ENCODE measurements at places on chromosomes 6 and 20. TPM values are rescaled to one million over a fixed set of nuclear protein-coding genes. Genes with fewer than 3 reads are reported as not detected.
A peak's percentile ranks its signal among the peaks of the same experiment; 100 is the strongest.

- DNase-seq: peak; percentile 23
Observed at GRCh38 chr6:501891-502601, 110.5 kb downstream of the IRF4 start.

DNA sequence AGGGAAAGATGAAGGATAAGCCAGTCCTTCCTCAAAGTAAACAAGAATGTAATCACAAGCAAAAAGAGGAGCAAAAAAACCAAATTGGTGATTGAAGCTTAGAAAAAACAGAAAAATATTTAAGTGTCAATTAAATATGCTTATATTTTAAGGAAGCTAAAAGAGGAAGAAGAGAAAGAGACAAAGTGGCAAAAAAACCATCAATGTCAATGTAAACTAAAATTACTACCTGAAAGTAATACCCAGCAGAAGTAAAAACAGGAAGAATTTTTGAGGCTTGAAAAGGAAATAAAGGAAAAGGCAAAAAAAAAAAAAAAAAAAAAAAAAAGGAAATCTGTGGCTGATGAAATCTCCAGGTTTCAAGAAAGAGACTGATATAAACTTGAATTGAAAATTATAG lies 36.2 kb upstream of the OGFRL1 start:
- no peak for DNase-seq

GRCh38 chr6:170378502-170378901 lies 71.9 kb downstream of the FAM120B start:
- DNase-seq: no peak

DNA sequence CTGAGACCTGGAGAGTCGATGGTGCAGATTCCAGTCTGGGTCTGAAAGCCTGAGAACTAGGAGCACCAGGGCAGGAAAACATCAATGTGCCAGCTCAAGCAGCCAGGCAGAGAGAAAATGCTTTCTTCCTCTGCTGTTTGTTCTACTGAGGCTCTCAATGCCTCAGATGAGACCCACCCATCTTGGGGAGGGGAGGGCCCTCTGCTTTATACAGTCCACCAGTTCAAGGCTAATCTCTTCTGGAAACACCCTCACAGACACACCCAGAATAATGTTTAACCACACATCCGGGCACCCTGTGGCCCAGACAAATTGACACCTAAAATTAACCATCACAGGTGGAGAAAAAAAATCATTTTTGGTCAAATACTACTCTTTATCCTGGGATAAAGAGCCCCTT lies 89.3 kb upstream of the SLC22A23 start:
- DNase-seq: peak; percentile 80

- no peak for DNase-seq
Observed at GRCh38 chr6:66328200-66328599, 621.2 kb upstream of the EYS start.

DNA sequence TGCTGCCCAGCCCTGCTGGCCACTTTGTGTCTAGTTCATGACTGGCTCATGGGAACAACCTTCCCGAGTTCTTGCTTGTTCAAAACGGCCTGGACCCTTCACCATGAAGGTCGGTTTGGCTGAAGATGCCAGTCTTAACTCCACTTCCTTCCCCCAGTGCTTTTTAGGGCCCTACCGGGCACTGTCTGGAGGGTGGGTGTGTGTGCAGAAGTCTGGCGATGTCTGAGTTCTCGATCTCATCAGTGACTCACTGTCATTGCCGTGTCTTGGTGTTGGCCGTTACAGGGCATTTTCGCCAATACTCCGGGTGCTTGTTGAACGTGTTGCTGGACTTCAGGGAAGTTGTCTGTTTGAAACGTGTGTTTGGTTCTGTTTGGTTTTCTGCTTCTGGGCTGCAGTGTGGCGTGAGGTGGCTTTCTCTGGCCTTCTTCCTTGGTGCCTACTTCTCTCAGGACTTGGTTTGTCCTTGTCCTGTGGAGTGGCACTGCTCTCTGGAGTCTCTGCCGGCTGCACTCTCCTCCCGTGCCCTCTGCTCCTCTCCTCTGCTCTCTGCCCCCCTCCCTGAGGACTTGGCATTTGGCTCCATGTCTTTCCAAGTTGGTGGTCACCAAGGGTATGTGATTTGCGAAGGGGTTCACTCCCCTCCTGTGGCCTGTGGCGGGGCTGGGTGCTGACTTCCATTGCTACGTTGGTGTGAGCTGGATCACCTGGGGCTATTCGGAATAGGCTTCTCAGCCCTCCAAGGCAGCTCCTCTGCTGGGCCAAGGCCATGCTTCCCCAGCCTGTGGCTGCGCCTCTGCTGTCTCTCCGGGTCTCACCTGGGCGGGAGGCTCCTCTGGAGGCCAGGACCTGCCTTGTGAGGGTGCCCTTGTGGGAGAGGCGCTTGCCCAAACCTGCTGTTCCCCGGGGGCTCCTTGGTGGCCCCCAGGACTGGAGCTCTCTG lies 38.2 kb downstream of the PYGB start:
- DNase-seq: peak; percentile 19

- DNase-seq: no peak
Observed at GRCh38 chr6:161327360-161327953, 53.6 kb upstream of the AGPAT4 start.

DNA sequence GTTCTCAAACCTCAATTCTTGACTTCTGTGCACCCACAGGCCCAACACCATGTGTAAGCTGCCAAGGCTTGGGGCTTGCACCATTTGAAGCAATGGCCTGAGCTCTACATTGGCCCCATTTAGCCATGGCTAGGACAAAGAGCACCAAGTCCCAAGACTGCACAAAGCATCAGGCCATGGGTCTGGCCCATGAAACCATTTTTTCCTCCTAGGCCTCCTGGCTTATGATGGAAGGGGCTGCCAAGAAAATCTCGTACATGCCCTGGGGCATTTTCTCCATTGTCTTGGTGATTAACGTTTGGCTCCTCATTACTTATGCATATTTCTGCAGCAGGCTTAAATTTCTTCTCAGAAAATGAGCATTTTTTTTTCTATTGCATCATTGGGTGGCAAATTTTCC lies 1128.7 kb upstream of the ADGRB3 start:
- no peak for DNase-seq

DNA sequence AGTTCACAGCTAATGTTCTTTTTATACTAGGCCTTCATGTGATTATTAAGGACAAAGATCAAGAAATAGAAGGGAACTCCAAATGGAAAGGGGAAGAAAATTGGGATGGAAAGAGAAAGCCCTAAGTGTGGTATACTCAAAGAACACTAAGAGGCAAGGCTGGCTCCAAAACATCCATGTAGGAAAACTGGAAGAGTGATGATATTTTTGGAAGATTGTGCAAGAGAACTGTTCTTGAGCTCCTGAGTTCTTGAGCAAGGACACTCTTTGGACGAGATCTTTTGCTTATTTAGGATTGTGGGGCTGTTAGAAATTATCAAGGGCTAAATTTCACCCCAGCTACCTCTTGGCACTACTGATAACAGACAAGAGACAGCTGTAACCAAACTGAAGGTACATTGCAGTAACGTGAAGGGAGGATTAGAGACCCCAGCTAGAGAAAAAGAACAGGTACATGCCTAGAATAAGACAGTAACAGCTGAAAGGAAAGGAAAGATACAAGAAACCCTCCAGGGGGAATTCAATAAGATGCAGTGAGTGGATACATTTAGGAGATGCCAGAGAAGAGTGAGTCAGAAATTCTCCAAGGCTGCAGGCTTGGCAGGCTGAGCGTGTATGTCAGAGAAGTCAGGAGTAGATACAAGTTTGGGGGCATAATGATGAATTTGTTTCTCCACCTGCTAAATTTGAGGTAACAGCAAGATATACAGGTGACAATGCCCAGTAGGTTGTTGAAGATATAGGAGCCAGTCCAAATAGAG lies 69.7 kb downstream of the CBLN4 start:
- no peak for DNase-seq

GRCh38 chr6:88268508-88268907 lies 102.4 kb upstream of the CNR1 start:
- DNase-seq: no peak

DNA sequence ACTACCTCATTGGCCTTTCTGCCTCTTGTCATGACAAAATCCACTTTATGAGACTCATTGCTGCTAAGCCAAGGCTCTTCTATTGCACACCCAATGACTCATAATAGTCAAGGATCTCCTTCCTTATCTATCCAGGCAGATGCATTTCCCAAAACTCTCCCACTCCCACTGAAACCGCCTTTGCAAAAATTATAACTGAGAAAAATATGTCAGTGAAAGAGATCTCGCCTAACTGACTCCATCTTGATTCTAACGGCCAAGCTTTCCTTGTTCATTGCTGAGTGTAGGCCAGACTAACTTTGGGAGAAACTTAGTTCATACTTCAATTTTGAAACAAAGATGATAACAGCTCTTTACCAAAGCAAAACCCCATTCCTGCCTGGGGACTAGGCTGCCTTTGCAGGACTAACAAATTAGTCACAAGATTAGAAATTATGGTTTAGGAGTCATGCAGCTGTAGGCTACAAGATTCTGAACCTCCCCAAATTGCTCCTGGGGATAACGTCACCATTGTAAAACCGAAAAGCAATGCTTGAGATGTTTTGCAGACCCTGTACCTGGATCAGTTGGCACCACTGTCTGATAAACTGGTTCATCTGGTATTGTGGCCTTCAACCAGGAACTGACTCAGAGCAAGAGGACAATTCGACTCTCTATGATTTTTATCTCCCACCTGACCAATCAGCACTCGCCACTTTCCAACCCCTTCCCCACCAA lies 47.1 kb downstream of the HAO1 start:
- DNase-seq: no peak

- no peak for DNase-seq
Observed at GRCh38 chr20:39394461-39394860, 432.3 kb downstream of the DHX35 start.

- DNase-seq: no peak
Observed at GRCh38 chr20:49167811-49168507, 20.2 kb downstream of the STAU1 start.

DNA sequence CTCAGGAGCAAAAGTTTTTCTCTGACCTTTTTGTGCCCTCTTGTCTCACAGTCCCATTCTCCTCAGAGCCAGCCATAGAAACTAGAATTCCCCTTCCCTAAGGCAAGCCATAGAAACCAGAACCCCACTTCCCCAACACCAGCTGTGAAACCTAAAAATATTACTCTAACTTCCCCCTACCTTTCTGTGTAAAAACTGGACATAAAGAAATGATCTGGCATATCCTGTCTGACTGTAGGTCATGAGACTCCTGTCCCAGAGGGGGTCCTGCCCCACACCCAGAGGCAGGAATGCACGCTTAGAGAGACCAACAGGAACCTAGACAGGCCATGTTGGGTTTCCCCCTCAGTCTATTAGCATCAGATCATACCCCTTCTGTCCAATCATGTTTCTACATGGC lies 140.6 kb upstream of the SLC22A16 start:
- no peak for DNase-seq

DNA sequence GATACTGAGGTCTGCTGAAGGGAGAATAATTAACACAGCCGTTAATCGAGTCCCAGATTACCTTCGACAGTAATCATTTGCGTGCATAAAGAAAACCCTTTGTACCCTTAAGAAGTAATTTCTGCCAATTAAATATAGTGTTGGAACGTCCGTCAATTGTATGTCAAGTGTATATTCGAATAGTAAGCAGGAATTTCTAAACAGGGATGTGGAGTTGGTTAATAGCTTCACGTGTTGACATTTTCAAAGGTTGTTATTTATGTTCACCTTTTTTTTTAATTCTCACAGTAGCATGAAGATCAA lies 798 bp upstream of the SNAP91 start:
- no peak for DNase-seq

GRCh38 chr20:19056909-19057308 lies 155.5 kb upstream of the SLC24A3 start:
- DNase-seq: no peak

DNA sequence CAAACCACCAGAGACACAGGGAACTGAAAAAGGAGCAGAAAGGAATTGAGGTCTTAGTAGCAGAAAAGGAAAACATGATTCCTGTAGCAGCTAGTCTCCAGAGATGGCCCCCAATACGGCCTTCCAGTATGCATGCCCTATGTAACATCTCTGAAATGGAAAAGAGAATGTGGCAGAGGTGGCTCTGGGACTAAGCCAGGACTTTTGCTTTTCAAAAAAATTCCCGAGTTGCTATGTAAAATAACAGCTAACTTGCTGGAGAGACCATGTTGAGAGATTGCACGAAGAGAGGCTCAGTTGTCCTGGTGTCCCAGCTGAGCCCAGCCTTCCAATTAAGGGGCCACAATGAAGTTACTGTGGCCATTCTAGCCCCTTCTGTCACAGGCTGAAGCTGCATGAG lies 27.7 kb downstream of the IL20RA start:
- no peak for DNase-seq

GRCh38 chr6:16216501-16217155 lies 21.8 kb upstream of the GMPR start:
- DNase-seq: no peak

DNA sequence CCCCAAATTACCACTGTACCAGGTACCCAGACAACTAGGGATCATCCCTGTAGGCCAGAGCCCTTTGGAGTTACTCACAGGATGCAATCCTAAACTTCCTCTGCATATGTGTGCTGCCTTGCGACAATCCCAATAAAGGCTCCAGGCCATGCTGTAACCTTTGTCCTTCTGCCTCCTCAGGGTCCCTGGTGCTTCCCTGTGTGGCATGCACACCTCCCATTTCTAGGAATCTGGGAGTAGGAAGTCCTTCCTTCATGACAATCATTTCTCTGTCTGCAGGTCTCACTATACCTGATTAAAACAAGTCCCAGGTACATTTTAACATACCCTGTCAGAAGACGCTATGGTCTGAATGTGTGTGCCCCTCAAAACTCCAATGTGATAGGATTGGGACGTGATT lies 37.0 kb upstream of the MCUR1 start:
- no peak for DNase-seq

- DNase-seq: no peak
Observed at GRCh38 chr20:58452667-58453255, 62.4 kb downstream of the APCDD1L start.

GRCh38 chr6:27694547-27694874 lies 217.7 kb downstream of the OR2B2 start:
- no peak for DNase-seq

DNA sequence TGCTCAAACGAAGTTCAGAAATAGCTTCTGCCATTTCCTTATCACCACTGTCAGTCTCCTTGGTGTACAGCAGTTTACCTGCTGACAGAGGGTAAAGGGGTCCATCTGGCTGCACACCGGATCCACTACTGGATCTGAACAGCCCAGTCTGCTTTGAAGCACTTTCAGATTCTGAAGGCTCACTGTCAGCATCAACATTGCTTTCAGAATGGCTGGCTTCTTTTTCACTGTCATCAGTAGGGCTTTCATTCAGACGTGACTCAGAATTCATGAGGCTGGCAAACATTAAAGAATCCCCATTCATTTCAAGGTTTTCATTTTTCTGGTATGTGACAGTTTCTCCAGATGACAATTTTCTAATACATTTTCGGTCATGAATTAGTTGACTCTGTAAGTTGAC lies 21.0 kb upstream of the PNISR start:
- DNase-seq: no peak

The SASH1 gene
- total RNA-seq: 24.4 TPM

The NANP gene
- 3.7 TPM for total RNA-seq

The GLO1 gene
- total RNA-seq: 58.4 TPM

The GPRC6A gene
- total RNA-seq: not detected

The FAM184A gene
- 0.95 TPM for total RNA-seq

The HEY2 gene
- 1.3 TPM for total RNA-seq

The ZC2HC1B gene
- not detected for total RNA-seq

The CGAS gene
- total RNA-seq: 3.2 TPM

The SLX4IP gene
- total RNA-seq: 7.7 TPM

All from left colon (tissue), 2 donors.